ENCODE measurements at places on chromosomes 2 and 18.

GRCh38 chr2:211103989-211104388 is 547.6 kb downstream of the CPS1 start:
- DNase-seq = no peak

- peak; percentile 57 for DNase-seq
Measured at GRCh38 chr2:155442755-155443372, 744.4 kb downstream of the KCNJ3 start.

DNA sequence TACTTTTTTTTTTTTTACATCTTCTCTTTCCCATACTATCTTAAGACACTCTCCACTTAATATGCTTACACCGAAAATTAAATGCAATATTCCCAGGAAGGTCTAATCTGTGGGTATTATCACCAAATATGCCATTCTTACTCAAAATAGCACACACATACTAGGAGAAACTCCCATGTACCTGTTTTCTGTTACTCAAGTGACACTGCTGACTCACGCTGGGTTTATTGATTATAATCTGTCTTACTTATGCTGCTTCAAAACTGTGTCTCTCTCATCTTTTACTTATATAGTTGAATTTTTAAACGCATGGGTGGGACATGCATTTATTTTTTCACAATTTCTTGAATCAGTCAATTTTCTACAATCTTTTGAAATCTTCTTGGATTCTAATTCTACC is 29.9 kb downstream of the MRPL19 start:
- DNase-seq = no peak

GRCh38 chr18:8601277-8602032 is 7.8 kb upstream of the RAB12 start:
- no peak for DNase-seq

DNA sequence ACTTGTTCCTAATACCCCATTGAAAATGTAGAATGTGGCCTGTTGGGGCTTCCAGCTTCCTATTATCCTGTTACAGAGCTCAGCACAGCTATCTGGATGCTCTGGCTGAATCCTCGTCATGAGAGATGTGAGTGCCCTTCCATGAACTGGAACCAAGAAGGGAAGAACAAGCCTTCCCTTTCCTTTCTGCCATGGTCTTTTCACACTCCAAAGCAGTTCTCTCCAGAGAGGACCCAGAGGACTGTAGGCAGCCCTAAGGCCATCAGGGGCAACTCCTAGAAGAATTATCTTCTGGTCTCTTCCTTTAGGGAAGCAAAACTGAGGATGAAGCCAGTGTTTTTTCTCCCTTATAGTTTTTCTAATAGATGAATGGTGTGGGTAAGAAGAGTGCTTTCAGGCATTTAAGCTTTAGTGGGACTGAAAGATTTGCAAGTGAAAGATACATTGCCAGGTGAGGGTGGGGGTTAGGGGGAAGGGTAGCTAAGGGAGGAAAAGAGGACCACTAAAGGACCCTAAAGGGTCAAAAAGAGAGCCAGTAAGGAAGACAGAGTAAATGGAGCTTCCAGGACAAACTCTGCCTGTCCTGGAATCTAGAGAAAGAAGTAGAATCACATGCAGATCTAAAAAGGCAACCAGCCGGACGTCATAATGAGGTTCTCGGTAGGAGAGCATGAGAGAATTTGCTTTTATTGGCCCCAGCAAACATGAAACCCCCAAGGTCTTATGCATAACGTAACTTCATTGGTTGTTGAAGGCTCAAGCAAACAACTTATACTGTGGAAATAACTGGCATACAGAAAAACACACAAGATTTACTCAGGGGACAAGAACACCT is 12.4 kb upstream of the XPO1 start:
- DNase-seq = no peak

DNA sequence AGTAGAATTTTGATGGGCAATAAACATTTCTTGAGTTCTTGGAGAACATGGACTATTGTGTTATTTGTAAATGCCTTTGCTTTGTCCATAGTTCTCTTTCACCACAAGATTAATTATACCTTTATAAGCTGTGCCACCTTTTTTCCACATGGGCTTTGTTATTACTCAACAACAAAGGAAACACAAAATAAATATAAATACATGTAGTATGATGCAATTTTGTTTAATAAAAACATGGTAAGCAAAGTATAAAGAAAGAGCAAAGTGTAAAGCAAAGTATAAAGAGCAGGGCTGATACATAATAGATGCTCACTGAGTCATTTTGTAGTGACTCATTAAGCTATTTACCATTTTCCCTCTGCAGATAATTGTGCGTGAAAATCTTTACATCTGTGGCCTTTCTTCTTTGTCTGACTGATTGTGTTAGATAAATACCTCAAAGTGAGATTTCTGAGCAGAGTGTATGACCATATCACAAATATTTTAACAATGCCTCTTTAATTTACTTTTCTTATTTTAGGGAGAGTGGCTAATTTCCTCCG is 80.9 kb downstream of the CERS6 start:
- peak; percentile 25 for DNase-seq

GRCh38 chr2:88626171-88627054 is 851 bp downstream of the EIF2AK3 start:
- peak; percentile 35 for DNase-seq
